ENCODE measurements at places on chromosomes 7 and 10. TPM values are rescaled to one million over a fixed set of nuclear protein-coding genes. Genes with fewer than 3 reads are reported as not detected.

- peaks cover 11% of the 10 kb centered on the region for H3K4me1 ChIP-seq
- H3K27ac ChIP-seq = no peak overlapping the region
- DNase-seq = no peak
- no peak overlapping the region for H3K4me3 ChIP-seq
- H3K27me3 ChIP-seq = no peaks in the 10 kb centered on the region
- H3K36me3 ChIP-seq = no peaks in the 10 kb centered on the region
Measured at GRCh38 chr10:131450216-131450765, 138.8 kb upstream of the TCERG1L start.

DNA sequence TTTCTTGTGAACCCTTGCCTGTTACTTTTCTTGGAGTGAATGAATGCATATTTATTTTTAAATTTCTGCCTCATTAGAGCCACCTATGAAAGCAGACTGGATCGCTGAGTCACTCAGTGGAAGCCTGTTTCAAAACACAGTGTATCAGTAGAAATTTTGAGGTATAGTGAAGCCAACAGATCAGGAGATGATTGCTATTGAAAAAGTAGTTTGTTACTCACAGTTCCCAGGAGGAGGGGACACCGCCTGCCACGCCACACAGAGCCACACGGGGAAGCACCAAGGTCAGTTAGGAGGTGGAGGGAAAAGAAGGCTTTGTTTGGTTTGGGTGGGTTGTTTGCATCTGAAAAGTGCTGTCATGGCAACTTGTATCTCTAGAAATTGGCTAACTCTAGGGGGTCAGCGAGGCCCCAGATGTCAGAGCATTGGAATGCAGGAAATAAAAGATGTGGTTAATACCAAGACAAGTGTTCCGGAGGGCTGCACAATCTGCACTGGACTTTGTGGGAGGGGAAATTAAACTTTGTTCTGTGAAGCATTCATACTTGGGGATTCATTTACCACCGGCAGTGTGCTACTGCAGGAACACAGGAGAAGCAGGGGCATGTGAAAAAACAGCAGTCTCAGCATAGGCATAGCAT, 106.4 kb upstream of the SDK1 start:
- H3K27me3 ChIP-seq = no peaks in the 10 kb centered on the region
- DNase-seq = no peak
- H3K27ac ChIP-seq = no peak overlapping the region

- peaks cover 15% of the 10 kb centered on the region for H3K36me3 ChIP-seq
- no peak overlapping the region for H3K4me3 ChIP-seq
- DNase-seq = no peak
- H3K27ac ChIP-seq = peak overlapping the region; percentile 23
- H3K4me1 ChIP-seq = peaks cover 23% of the 10 kb centered on the region
Measured at GRCh38 chr7:112981966-112982365, 104.7 kb downstream of the GPR85 start.

DNA sequence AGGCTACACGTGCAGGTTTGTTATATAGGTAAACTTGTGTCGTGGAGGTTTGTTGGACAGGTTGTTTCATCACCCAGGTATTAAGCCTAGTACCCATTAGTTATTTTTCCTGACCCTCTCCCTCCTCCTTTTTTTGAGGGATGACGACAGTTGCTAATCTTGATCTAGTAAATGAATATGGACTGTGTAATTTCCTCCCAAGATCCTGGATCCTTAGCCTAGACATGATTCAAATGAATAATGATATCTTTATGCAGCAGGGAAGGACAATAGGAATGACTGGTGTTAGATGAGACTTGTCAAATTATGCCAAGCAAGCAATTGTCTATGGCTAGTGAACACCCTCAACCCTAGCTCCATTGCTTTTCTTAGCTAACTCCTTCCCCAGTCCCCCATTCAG, 156.2 kb downstream of the PLPP4 start:
- no peaks in the 10 kb centered on the region for H3K36me3 ChIP-seq
- no peak overlapping the region for H3K27ac ChIP-seq
- H3K4me3 ChIP-seq = no peak overlapping the region
- DNase-seq = no peak
- no peaks in the 10 kb centered on the region for H3K4me1 ChIP-seq

- no peak overlapping the region for H3K27ac ChIP-seq
- no peak overlapping the region for H3K4me3 ChIP-seq
- H3K36me3 ChIP-seq = no peaks in the 10 kb centered on the region
- no peaks in the 10 kb centered on the region for H3K27me3 ChIP-seq
- no peaks in the 10 kb centered on the region for H3K4me1 ChIP-seq
Measured at GRCh38 chr10:107650939-107651338, 486.4 kb upstream of the SORCS1 start.

DNA sequence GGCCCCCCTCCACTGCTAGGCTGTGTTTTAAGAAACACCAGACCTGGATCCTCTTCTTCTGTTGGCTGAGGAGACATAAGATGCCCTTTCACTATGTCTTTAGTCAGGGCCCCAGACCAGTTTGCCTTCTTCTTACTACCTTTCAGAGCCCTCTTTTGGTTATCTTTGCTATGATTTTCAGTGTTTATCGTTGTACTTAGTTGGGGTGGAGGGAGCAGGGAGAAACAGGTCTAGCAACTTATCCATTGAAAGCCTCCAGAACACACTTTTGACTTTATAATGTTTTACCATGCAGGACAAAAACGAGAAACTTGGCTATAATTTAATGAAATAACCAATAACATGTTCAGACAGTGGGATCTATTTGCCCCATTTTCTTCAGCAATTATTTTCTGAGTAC, 525.2 kb downstream of the TNS3 start:
- no peak overlapping the region for H3K27ac ChIP-seq
- no peaks in the 10 kb centered on the region for H3K27me3 ChIP-seq
- H3K4me3 ChIP-seq = no peak overlapping the region
- no peaks in the 10 kb centered on the region for H3K36me3 ChIP-seq
- DNase-seq = no peak
- H3K4me1 ChIP-seq = no peaks in the 10 kb centered on the region

- H3K4me3 ChIP-seq = no peak overlapping the region
Measured at GRCh38 chr7:36708767-36709166, 15.5 kb downstream of the AOAH start.

DNA sequence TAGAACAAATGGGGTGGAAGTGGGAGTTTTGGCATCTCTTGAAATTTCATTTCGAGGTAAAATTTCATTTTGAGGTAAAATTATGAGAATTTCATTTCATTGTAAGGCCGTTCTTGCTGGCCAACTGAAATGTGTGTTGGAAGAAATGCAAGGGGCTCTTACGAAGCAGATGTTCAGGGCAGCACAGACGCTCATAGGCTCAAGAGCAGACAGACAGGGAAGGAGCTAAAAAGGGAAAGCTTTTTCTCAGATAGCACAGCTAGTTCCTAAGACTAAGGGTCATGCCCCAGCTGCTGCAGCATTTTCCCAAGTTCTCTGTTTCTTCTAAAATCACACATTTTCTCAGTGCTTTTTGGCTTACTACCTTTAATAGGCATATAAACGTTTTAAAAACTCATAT, 65.1 kb upstream of the SFMBT2 start:
- no peaks in the 10 kb centered on the region for H3K36me3 ChIP-seq
- no peaks in the 10 kb centered on the region for H3K27me3 ChIP-seq
- no peak for DNase-seq
- no peak overlapping the region for H3K27ac ChIP-seq

DNA sequence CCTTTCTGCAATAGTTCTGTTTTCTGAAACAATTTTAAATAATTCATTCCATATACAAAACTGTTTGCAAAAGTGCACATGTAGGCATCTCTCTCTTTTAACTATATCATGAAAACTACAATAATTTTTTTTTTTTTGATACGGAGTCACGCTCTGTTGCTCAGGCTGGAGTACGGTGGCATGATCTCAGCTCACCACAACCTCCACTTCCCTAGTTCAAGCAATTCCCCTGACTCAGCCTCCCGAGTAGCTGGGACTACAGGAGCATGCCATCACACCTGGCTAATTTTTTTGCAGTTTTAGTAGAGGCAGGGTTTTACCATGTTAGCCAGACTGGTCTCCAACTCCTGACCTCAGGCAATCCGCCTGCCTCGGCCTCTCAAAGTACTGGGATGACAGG, 44.0 kb upstream of the SEMA3A start:
- no peaks in the 10 kb centered on the region for H3K36me3 ChIP-seq
- no peak overlapping the region for H3K27ac ChIP-seq
- DNase-seq = no peak
- H3K4me1 ChIP-seq = no peaks in the 10 kb centered on the region

- peak; percentile 79 for DNase-seq
- no peaks in the 10 kb centered on the region for H3K4me1 ChIP-seq
- H3K27ac ChIP-seq = peak overlapping the region; percentile 57
Measured at GRCh38 chr7:114988755-114989375, 67.0 kb downstream of the MDFIC start.

- DNase-seq = no peak
- no peaks in the 10 kb centered on the region for H3K4me1 ChIP-seq
- H3K4me3 ChIP-seq = no peak overlapping the region
- H3K27me3 ChIP-seq = no peaks in the 10 kb centered on the region
- no peaks in the 10 kb centered on the region for H3K36me3 ChIP-seq
Measured at GRCh38 chr7:106874076-106874475, 9.0 kb downstream of the PIK3CG start.

DNA sequence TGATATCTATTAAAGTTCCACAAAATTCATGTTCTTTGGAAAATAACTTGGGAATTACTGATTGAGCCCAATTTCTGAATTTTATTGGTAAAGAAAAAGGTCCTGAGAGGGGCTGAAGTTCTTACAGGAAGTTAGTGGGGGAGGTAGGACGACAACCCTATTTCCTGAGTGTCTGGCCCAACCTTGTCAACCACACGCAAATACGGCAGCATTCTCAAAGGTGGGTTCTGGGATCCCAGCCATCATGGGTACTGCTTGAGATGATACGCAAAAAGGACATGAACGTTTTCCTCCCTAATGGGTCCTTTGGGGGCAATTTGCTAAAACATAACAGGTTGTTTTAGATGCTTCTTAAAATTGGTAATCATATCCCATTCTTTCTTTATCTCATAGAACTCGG, 2.7 kb upstream of the PDCD4 start:
- no peaks in the 10 kb centered on the region for H3K36me3 ChIP-seq
- H3K27ac ChIP-seq = no peak overlapping the region

DNA sequence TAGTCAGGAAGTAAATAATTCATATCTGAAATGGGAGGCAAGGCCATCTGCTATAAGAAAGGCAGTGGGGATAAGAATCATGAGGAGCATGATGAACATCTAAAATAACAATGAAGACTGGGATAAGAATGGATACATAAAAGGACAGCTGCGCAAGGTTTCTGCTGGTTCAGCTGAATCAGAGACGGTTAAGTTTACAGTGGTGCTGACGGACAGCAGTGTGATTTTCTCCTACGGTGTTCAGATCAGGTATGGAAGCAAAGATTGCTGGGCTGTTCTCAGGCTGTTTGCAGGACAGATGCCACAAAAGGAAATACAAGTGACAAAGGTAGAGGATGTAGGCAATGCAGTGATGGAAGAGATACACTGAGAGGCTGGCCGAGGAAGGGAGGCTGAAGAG, 8.4 kb downstream of the CYCS start:
- H3K36me3 ChIP-seq = peaks cover 26% of the 10 kb centered on the region
- H3K4me1 ChIP-seq = no peaks in the 10 kb centered on the region
- no peak for DNase-seq
- H3K4me3 ChIP-seq = no peak overlapping the region

- no peaks in the 10 kb centered on the region for H3K27me3 ChIP-seq
- H3K27ac ChIP-seq = no peak overlapping the region
- DNase-seq = no peak
Measured at GRCh38 chr10:61822781-61823230, 78.7 kb upstream of the ARID5B start.

DNA sequence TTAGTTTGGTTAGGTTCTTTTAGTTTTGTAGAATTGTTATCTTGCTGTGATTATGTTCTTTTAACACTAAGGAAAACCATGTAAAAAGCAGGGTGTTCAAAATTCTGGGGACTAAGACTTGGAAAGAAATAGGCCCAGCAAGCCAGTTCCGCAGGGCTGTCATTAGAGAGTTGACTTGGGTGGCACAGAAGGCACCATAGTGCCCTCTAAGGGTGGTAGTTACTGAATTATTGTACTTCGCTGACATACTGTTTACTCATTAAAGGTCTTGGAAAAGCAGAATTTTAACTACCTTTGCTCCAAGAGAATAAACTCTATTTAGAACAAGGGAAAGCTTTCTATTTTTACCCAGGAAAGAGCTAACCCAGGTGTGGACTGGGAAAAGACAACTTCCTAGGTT, 86.5 kb downstream of the OTUD1 start:
- no peaks in the 10 kb centered on the region for H3K36me3 ChIP-seq
- no peak overlapping the region for H3K4me3 ChIP-seq
- no peak for DNase-seq
- H3K27ac ChIP-seq = no peak overlapping the region
- H3K27me3 ChIP-seq = no peaks in the 10 kb centered on the region
- no peaks in the 10 kb centered on the region for H3K4me1 ChIP-seq

- no peak overlapping the region for H3K4me3 ChIP-seq
- H3K36me3 ChIP-seq = no peaks in the 10 kb centered on the region
- no peaks in the 10 kb centered on the region for H3K27me3 ChIP-seq
Measured at GRCh38 chr10:84262190-84262956, 17.5 kb downstream of the RGR start.

DNA sequence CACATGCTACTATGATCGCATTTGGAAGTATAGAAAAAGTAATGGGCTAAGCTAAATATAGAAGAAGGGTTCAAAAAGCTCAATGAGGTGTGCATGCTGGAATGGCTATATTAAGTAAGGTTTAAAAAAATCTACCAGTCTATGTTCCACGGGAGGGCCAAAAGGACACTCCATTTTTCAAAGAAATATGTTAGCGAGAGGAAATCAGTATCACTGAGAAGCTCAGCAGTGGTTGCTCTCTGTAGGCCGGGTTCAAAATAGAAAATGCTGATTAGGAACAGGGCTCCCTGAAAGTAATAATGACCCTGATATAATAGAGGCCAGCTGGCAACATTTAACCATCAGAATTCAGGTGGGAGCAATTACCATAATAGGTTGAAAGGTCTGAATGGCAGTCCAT, 224.5 kb upstream of the SEMA3E start:
- no peak for DNase-seq
- no peaks in the 10 kb centered on the region for H3K36me3 ChIP-seq
- H3K4me3 ChIP-seq = no peak overlapping the region
- no peaks in the 10 kb centered on the region for H3K4me1 ChIP-seq
- no peaks in the 10 kb centered on the region for H3K27me3 ChIP-seq
- no peak overlapping the region for H3K27ac ChIP-seq

- H3K4me3 ChIP-seq = no peak overlapping the region
- no peaks in the 10 kb centered on the region for H3K36me3 ChIP-seq
- H3K27me3 ChIP-seq = no peaks in the 10 kb centered on the region
- H3K4me1 ChIP-seq = no peaks in the 10 kb centered on the region
- DNase-seq = no peak
Measured at GRCh38 chr10:102268375-102268888, 23.1 kb downstream of the GBF1 start.

- H3K27me3 ChIP-seq = no peaks in the 10 kb centered on the region
- no peaks in the 10 kb centered on the region for H3K36me3 ChIP-seq
- no peaks in the 10 kb centered on the region for H3K4me1 ChIP-seq
- no peak for DNase-seq
- no peak overlapping the region for H3K4me3 ChIP-seq
Measured at GRCh38 chr10:133245439-133246235, 8.0 kb downstream of the VENTX start.

PANK1 gene
- 15.5 TPM for total RNA-seq

MAGI2 gene
- total RNA-seq = 5.9 TPM

IFIT1 gene
- 10.6 TPM for total RNA-seq

AGMO gene
- not detected for total RNA-seq

MCM10 gene
- 0.15 TPM for total RNA-seq

TFEC gene
- total RNA-seq = 1.9 TPM

HMX3 gene
- total RNA-seq = not detected

PTCD1 gene
- 5.3 TPM for total RNA-seq

TAS2R5 gene
- 0.59 TPM for total RNA-seq

ERCC6 gene
- total RNA-seq = 12.0 TPM

MRPS16 gene
- total RNA-seq = 39.8 TPM

CALHM1 gene
- not detected for total RNA-seq

All from right atrium auricular region (tissue), 2 donors.